ENCODE measurements at places on chromosomes 1 and 21.

DNA sequence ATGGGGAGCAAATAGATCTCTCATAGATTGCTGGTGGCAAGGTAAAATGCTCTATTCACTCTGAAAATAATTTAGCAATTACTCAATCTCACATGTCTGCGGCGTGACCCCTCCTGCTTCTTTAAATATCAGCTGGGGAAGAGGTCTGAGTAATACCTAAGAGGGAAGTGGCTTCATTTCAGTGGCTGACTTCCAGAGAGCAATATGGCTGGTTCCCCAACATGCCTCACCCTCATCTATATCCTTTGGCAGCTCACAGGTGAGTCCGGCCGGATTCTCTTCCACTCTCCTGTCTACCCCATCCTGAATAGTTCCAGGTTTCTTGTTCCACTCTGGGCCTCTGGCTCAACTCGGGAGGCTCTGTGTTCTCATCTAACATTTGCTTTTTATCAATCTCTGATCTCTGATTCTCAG is at the start of gene SLAMF7:
Gene SLAMF7 (plus strand): TSS at position 150 of the 414 bp plus-strand sequence. CDS start 55 bp downstream, at position 205.
- peaks cover 69% of the 10 kb centered on the region for H3K4me1 ChIP-seq
- H3K27ac ChIP-seq = peak within 1 kb of the TSS; percentile 85
- peaks cover 45% of the 10 kb centered on the region for H3K36me3 ChIP-seq
- H3K4me3 ChIP-seq = peak within 1 kb of the TSS; percentile 72
- H3K27me3 ChIP-seq = no peaks in the 10 kb centered on the region
- peak; percentile 61 for DNase-seq

GRCh38 chr21:19810779-19811178 is 1187.4 kb upstream of the NCAM2 start:
- H3K4me3 ChIP-seq = no peak overlapping the region
- H3K36me3 ChIP-seq = no peaks in the 10 kb centered on the region
- no peaks in the 10 kb centered on the region for H3K4me1 ChIP-seq
- no peak overlapping the region for H3K27ac ChIP-seq
- H3K27me3 ChIP-seq = no peaks in the 10 kb centered on the region

DNA sequence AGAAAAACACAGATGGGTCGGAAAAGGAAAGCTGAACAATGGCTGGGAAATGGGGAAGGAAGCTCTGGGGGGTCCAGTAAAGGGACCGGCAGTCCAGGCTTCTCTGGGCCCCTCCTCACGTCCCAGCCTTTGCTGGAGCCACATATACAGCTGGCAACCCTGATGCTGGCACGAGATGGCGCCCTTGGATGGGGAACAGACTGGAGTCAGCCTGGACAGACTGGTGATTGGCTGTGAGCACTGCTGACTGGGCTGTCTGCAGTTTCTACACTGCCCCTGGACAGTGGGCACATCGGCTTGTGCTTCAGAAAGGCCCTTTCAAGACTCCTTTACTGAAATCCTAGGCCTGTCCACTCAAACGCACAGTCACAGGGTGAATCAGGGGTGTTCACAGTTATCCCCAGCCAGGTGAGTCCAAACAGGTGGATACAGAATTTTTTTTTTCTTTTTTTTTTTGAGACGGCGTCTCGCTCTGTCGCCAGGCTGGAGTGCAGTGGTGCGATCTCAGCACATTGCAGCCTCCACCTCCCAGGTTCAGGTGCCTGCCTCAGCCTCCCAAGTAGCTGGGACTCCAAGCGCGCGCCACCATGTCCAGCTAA is 31.1 kb upstream of the ZBTB40 start:
- H3K36me3 ChIP-seq = no peaks in the 10 kb centered on the region
- H3K4me3 ChIP-seq = no peak overlapping the region
- H3K4me1 ChIP-seq = peaks cover 3% of the 10 kb centered on the region
- H3K27ac ChIP-seq = no peak overlapping the region
- peaks cover 32% of the 10 kb centered on the region for H3K27me3 ChIP-seq
- DNase-seq = peak; percentile 83

GRCh38 chr1:227395426-227396028 is 77.2 kb upstream of the CDC42BPA start:
- H3K27ac ChIP-seq = no peak overlapping the region
- no peak overlapping the region for H3K4me3 ChIP-seq
- peaks cover 9% of the 10 kb centered on the region for H3K4me1 ChIP-seq
- H3K27me3 ChIP-seq = no peaks in the 10 kb centered on the region
- DNase-seq = no peak
- H3K36me3 ChIP-seq = no peaks in the 10 kb centered on the region

DNA sequence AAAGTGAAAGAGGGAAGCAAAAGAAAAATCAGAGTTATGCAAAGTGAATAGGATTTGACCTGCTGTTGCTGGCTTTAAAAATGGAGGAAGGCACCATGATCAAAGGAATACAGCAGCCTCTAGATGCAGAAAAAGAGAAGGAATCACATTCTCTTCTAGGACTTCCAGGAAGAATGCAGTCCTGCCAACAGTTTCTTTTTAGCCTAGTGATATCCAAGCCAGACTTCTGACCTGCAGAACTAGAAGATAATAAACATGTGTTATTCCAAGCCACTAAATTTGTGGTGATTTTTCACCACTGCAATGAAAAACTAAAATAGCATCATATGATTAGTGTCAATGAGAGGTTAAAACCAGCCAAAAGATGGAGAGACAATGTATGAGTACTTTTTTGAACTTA is 101.9 kb upstream of the ADAMTS5 start:
- no peak overlapping the region for H3K27ac ChIP-seq
- DNase-seq = no peak
- H3K4me1 ChIP-seq = no peaks in the 10 kb centered on the region
- no peaks in the 10 kb centered on the region for H3K36me3 ChIP-seq
- no peaks in the 10 kb centered on the region for H3K27me3 ChIP-seq
- H3K4me3 ChIP-seq = no peak overlapping the region

DNA sequence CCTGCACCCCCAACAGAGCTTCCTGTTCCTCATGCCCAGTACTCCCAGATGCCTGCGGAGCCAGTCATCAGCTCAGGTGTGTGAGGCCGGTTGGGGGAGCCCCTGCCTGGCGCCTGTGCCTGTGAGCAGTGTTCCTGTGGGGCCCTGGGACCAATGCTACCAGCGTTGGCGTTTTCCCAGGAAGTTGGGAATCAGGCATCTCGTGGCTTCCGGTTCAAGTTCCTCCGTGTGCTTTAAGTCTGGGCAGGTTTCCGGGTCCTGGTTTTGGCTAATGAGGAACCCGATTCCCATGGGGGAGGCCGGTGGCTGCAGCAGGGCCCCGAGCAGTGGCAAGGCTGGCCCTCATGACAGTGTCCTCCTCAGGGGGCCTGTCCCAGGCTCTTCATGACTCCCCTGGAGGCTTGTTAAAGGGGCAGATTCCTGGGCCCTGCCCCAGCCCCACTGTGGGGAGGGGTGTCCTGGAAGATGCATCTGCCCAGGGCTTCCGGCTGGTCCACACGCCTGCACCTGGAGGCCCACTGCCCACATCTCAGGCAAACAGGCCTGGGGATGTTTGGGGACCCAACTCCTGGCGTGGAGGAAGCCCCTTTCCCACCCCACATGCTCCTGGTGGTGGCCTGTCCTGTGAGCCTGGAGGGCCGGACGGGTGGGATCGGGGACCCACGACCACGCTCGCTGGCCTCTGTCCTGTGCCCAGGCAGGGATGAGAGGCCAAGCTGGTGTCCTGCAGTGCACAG is 26.2 kb downstream of the TP73 start:
- H3K27me3 ChIP-seq = peaks cover 7% of the 10 kb centered on the region
- no peak for DNase-seq
- no peaks in the 10 kb centered on the region for H3K36me3 ChIP-seq
- H3K4me3 ChIP-seq = no peak overlapping the region
- peaks cover 29% of the 10 kb centered on the region for H3K4me1 ChIP-seq

- no peaks in the 10 kb centered on the region for H3K27me3 ChIP-seq
- no peak overlapping the region for H3K4me3 ChIP-seq
- H3K4me1 ChIP-seq = peaks cover 32% of the 10 kb centered on the region
- no peak overlapping the region for H3K27ac ChIP-seq
- peaks cover 8% of the 10 kb centered on the region for H3K36me3 ChIP-seq
- no peak for DNase-seq
These were observed 58.6 kb downstream of the ADARB1 start for GRCh38 chr21:45132841-45133573.

- DNase-seq = no peak
- H3K4me1 ChIP-seq = peaks cover 2% of the 10 kb centered on the region
- H3K36me3 ChIP-seq = no peaks in the 10 kb centered on the region
- no peak overlapping the region for H3K4me3 ChIP-seq
These were observed 54.7 kb downstream of the FNBP1L start for GRCh38 chr1:93502571-93502970.

DNA sequence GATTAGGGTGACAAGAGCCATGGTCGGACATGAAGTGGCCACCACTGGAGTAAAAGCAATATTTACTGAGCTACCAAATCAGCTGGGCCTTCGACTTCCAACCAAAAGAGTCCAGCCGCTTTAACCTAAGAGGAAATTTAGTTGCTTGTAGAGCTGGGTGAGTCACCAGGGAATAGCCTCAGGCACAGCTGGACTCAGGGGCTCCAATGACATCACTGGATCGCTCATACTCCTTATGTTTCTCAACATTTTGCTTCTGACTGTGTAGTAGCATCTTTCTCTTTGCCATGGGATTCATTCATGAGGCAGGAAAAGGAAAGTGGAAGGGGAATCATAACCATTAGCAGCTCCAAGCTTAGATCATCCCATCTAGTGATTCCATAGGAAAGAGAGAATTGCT is 664.4 kb downstream of the MATN1 start:
- DNase-seq = no peak
- peaks cover 8% of the 10 kb centered on the region for H3K27me3 ChIP-seq
- no peak overlapping the region for H3K27ac ChIP-seq
- no peaks in the 10 kb centered on the region for H3K36me3 ChIP-seq

DNA sequence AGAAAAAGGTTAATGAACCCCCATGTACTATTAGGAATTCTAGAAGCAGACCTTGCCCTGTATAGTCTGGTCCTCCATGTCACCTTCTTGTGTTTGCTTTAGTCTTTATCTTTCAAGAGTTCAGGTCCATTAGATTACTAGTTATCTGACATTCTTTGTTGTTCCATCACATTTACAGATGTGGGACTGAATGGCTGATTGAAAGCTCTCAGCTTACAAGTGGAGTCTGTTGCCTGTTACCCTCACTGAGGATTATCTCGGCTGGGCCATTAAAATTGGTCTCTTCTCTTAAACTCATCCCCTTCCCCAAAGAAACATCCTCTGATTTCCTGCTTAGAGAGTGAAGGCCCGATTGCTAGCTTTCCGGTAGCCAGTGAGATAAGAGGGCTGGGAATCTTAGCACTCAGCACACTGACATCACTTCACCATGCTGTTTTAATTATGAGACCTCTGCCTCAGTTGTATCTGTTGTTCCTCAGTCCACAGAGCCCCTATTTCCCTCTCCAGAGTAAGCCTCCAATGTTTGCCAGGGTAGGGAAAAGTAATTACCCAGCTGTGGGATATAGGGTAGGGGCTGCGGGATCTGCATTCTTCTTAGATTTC is 76.8 kb downstream of the LPGAT1 start:
- peaks cover 2% of the 10 kb centered on the region for H3K4me1 ChIP-seq
- no peaks in the 10 kb centered on the region for H3K27me3 ChIP-seq
- no peak overlapping the region for H3K27ac ChIP-seq
- no peak for DNase-seq
- H3K4me3 ChIP-seq = no peak overlapping the region
- H3K36me3 ChIP-seq = peaks cover 5% of the 10 kb centered on the region

- DNase-seq = no peak
- H3K4me1 ChIP-seq = peaks cover 6% of the 10 kb centered on the region
- no peak overlapping the region for H3K4me3 ChIP-seq
- peaks cover 2% of the 10 kb centered on the region for H3K27me3 ChIP-seq
These were observed 12.5 kb upstream of the VAMP4 start for GRCh38 chr1:171754353-171754705.

DNA sequence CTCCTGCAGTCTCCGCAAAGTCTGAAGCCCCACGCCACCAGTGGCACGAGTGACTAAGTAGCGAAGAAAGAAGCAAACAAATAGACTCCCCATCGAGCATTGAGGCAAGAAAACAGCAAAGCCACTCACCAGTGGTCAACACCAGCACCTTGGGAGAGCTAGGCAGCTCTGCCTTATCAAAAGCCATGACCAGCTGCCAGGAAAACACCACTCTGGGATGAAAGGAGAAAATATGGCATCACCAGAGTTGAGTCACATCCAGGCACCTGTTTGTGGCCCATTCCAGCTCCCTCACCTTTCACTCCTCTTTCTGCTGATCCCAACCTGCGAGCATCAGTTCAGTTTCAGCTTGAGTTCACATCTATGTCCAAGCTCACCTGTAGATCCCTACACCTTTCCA is 17.2 kb downstream of the PDZK1 start:
- no peaks in the 10 kb centered on the region for H3K36me3 ChIP-seq
- H3K4me3 ChIP-seq = no peak overlapping the region
- no peak overlapping the region for H3K27ac ChIP-seq
- DNase-seq = no peak

DNA sequence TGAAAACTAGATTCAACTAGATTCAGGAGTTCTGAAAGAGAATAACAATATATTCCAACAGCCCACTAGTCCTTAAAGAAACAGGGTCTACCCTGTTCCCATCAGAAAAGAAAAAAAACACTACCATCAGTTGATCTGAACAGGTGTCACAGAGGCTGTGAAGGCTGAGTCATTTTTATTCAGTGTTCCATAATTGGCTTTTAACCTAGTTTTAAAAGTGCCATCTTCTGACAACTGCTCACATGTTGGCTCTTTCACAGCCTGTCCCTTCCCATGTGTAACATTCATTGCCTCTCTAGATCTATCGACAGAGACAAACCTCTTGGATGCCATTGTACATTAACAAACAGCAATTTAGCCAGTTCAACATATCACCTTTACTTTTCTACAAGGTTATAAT is 243.7 kb downstream of the TBX15 start:
- H3K27me3 ChIP-seq = no peaks in the 10 kb centered on the region
- DNase-seq = no peak
- H3K36me3 ChIP-seq = no peaks in the 10 kb centered on the region

DNA sequence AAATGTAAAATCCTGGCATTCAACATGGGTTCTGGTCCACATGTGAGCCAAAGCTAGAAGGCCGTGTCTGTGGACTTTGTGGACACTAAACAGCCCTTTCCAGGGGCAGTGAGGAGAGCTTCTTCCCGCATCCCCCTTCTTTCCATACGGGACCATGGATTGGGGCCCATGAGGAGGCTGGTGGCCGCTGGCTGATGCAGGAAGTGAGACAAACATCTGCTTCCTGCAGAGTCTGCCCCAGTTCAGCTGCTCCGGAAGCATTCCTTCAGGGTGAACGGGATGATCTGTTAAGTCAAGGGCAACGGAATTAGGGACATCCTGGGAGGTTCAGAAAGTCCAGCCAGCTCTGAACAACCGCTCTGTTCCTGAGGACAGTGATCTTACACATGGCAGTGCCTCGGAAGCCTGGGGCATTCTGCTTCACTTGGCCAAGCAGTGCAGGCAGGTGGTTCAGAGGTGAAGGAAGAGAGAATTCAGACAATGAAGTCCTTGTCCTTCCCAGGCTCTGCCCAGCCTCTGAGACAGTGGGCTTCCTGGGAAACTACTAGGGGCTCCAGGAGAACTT is 1.5 kb downstream of the CA6 start:
- no peaks in the 10 kb centered on the region for H3K27me3 ChIP-seq
- H3K4me3 ChIP-seq = no peak overlapping the region
- peak overlapping the region; percentile 89 for H3K27ac ChIP-seq
- peak; percentile 34 for DNase-seq
- H3K36me3 ChIP-seq = peaks cover 2% of the 10 kb centered on the region

GRCh38 chr1:87572008-87572407 is 243.3 kb downstream of the LMO4 start:
- no peaks in the 10 kb centered on the region for H3K36me3 ChIP-seq
- H3K4me3 ChIP-seq = no peak overlapping the region
- H3K4me1 ChIP-seq = no peaks in the 10 kb centered on the region
- H3K27ac ChIP-seq = no peak overlapping the region
